Glutamatergic neuron (in vitro differentiated cells): ENCODE measurements at places on chromosomes 5 and 9. TPM values are rescaled to one million over a fixed set of nuclear protein-coding genes. Genes with fewer than 3 reads are reported as not detected.

DNA sequence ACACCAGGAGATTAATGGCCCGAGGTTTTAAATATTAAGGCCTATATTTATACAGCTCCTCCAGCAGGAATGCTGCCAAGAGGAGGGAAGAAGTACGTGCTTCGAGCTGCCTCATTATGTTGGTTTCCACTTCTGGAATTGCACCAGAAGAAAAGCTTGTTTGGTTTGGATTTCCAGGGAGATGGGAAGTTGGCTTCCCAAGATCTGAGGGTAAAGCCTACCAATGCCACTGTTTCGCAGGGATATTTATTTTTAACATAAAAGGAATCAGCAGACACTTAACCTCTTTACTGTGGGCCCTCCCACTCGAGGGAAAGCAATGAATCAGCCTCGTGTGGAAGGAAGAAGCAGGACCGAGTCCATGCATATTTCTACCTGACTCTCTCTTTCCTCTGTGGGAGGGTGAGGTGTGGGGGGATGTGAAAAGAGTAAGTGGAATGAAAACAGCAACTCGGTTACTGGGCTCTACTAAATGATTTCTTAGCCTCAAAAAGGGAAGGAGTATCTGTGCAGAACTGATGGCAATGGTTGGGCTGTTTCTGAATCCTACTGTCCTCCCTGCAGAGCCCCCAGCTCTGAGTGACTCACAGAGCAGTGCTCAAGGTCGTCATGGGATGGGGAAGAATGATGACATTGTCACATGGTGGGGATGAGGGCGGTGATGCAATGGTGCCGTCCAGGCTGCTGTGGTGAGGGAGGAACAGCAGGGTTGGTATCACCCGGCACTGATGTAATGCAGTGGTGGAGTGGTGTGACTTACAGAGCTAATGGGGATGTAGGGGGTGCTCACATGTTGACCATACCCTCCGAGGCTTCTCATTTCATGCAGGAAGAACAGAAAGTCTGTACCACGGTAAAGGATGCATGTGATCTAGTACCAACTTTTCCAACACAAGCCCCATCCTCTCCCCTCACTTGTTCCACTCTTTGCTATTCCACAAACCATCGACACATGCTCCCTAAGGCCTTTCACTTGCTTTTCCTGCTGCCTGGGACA, 215.0 kb upstream of the PANK3 start:
- no peak overlapping the region for H3K27ac ChIP-seq
- no peak for DNase-seq
- no peaks in the 10 kb centered on the region for H3K36me3 ChIP-seq
- H3K27me3 ChIP-seq, result peaks cover 3% of the 10 kb centered on the region
- peaks cover 31% of the 10 kb centered on the region for H3K4me1 ChIP-seq
- peak overlapping the region; percentile 18 for H3K4me3 ChIP-seq

DNA sequence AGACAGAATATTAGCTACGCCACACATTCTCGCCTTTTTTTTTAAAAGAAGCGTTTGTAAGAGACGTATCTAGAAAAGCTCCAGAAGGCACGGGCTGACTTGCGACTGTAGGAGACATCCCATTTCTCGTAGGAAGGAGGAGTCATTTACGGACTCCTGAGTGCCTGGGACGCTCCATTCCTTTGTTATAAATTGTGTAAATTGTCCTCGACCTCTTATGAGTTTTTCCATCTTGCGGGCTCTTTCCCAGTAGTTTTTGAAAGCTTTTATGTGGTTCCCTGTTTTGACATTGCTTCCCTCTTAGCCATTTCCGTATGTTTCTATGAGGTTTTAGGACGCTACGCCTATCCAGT, 1.0 kb downstream of the RABL6 start:
- peaks cover 5% of the 10 kb centered on the region for H3K36me3 ChIP-seq
- H3K4me3 ChIP-seq, result peak overlapping the region; percentile 96
- H3K27ac ChIP-seq, result peak overlapping the region; percentile 90
- peaks cover 12% of the 10 kb centered on the region for H3K27me3 ChIP-seq
- no peak for DNase-seq

GRCh38 chr9:108854641-108855528, 901 bp downstream of the ACTL7B start:
- H3K4me1 ChIP-seq, result no peaks in the 10 kb centered on the region
- no peak for DNase-seq
- no peaks in the 10 kb centered on the region for H3K36me3 ChIP-seq
- no peaks in the 10 kb centered on the region for H3K27me3 ChIP-seq

GRCh38 chr5:96957254-96958049, 21.6 kb downstream of the LNPEP start:
- peaks cover 2% of the 10 kb centered on the region for H3K27me3 ChIP-seq
- no peak overlapping the region for H3K27ac ChIP-seq
- peaks cover 5% of the 10 kb centered on the region for H3K4me1 ChIP-seq
- no peak overlapping the region for H3K4me3 ChIP-seq

The SERF1A gene
- 45.4 TPM for total RNA-seq

The GDA gene
- total RNA-seq, result 1.2 TPM

DNA sequence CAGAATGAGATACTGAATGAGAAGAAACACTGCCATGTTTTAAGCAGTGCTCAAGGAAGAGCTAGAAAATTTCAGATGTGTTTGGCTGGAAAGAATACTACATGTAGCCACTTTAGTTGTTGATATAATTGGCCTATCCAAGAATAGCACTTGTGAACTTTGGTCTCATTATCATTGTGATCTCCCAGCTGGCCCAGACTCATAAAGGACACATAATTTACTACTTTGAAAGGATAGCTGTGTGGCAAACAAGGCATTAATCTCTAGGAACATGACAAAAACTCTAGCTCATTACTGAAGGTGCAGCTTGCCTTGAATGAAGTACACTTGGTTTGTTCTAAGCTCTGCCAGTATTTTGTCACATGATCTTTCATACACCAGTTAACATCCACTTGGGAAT, 356.3 kb downstream of the CSNK1G3 start:
- no peak for DNase-seq
- H3K36me3 ChIP-seq, result peaks cover 10% of the 10 kb centered on the region
- no peak overlapping the region for H3K4me3 ChIP-seq
- no peaks in the 10 kb centered on the region for H3K27me3 ChIP-seq
- H3K4me1 ChIP-seq, result no peaks in the 10 kb centered on the region

The C6 gene
- not detected for total RNA-seq

DNA sequence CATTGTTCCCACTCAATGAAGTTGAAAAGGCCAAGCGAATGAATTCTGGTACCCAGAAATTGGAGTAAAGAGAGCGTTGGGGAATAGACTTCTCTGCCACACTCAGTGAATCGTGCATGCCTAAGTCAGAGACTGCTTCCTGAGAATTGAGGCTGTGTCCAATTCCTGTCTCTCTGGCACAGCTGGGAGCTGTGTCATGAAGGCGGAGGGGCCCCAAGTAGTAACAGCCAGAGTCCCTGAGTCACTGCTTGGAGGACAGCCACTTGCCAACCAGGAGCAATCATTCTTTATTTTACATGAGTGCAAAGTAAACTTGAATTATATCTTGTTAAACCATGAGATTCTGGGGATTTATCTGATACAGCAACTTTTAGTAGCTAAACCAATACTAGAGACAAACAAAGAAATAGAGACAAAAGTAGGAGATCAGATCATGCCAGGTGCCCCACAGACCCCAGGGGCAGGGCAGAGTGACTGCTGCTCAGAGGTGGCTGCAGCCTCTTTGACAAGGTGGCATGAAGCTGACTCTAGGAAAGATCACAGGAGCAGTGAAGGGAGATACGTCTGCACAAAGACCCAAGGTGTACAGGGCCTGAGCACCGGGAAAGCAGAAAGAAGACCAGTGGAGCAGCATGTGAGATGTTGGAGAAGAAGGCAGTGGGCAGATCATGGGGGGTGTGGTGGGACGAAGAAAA, 246.0 kb downstream of the GADD45G start:
- H3K27ac ChIP-seq, result no peak overlapping the region
- H3K27me3 ChIP-seq, result peaks cover 21% of the 10 kb centered on the region
- peaks cover 8% of the 10 kb centered on the region for H3K36me3 ChIP-seq
- DNase-seq, result no peak
- no peak overlapping the region for H3K4me3 ChIP-seq

GRCh38 chr9:82882138-82882537, 180.8 kb downstream of the RASEF start:
- no peak for DNase-seq
- peaks cover 4% of the 10 kb centered on the region for H3K27me3 ChIP-seq

The SPAG8 gene
- total RNA-seq, result not detected

The CDO1 gene
- total RNA-seq, result 136 TPM

DNA sequence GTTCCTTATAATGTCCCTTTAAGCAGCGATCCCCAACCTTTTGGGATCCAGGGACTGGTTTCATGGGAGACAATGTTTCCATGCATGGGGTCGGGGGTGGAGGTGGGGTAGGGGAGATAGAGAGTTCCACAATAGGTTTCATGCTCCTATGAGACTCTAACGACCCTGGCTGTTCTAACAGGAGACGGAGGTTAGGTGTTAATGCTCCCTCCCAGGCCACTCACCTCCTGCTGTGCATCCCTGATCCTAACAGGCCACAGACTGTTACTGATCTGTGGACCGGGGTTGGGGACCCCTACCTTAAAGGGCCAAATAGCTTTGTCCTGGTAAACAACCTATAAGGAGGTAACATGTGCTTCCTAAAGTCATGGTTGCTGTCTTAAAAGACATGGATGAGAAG, 602.5 kb upstream of the RGMB start:
- no peak overlapping the region for H3K27ac ChIP-seq
- H3K4me1 ChIP-seq, result peaks cover 12% of the 10 kb centered on the region
- no peaks in the 10 kb centered on the region for H3K36me3 ChIP-seq
- H3K27me3 ChIP-seq, result no peaks in the 10 kb centered on the region
- no peak for DNase-seq
